Karpas-422 (cell line): ENCODE measurements at places on chromosomes 7 and 10.

- no peak for DNase-seq
These were observed 83.2 kb upstream of the PRR15 start for GRCh38 chr7:29480451-29480850.

DNA sequence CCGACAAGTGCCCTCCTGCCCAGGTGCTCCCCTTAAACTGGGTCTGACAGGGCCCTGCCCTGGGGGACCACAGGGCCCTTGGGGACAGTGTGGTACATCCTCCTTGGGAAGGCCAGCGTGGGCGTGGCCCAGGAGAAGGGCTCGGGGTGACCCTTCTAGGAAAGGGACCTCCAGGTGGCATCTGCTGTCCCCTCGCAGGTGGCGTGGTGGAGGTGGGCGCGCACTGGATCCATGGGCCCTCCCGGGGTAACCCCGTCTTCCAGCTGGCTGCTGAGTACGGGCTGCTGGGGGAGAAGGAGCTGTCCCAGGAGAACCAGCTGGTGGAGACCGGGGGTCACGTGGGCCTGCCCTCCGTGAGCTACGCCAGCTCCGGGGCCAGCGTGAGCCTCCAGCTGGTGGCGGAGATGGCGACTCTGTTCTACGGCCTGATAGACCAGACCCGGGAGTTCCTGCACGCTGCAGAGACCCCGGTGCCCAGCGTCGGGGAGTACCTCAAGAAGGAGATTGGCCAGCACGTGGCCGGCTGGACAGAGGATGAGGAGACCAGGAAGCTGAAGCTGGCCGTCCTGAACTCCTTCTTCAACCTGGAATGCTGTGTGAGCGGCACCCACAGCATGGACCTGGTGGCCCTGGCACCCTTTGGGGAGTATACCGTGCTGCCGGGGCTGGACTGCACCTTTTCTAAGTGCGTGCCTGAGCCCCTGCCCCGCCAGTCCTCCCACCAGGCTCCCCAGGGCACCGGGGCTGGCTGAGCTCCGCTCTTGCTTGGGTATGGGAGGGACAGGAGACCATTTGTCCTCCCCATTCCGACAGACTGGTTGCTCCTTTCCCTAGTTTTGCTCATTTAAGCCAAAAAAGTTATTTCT is 972 bp downstream of the PAOX start:
- DNase-seq: no peak

DNA sequence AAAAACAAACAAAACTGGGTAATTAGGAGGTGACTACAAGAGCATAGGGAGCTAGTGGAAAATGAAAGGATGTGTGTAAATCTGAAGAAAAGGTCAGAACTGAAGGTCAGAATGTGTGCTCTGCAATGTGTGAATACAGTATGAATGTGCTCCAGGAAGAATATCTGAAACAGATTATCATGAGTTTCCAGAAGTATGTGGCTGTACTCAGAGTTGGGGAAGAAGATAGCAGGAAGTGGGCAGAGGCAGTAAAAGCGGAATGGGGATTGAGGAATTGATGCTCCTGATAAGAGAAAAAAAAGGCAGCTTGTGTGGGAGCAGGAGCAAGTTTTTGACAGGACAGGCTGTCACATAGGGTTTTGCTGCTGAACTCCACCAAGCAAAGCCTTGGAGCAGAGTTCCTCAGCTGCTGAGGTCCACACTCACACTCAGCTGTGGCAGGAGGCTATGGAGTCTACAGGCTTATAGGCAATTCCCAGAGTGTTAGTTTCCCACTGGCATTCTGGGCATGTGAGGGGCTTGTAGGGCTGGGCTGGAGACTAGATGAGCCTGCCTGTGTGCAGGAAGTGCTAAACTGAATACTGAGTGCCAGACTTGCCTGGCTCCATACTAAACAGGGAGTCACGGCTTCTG is 22.9 kb downstream of the H2AZ2 start:
- no peak for DNase-seq

DNA sequence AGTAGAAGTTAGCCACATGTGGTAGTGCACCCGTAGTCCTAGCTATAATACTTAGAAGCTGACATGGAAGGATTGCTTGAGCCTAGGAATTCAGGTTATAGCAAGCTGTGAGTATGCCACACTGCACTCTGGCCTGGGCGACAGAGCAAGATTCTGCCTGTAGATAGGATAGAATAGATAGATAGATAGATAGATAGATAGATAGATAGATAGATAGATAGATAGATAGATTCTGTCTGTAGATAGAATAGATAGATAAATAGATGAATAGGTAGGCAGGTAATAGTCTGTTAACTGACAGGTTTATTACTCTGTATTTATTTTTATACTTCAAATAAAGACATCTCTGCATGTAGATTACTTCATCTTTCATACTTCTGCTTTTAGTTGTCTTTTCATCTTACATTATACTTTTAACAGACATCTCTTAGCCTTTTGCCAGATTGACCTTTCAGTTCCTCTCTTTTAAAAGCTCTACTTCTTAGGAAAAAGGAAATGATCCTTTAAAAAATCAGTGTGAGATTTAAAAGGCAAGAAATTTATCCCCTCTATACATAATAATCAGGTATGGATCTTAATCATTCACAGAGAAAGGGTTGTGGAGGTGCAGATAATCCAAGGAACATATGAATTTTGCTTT is 31.8 kb downstream of the CCAR1 start:
- DNase-seq: no peak

- DNase-seq: peak; percentile 43
These were observed 33.6 kb downstream of the DNMBP start for GRCh38 chr10:99975942-99976809.

- no peak for DNase-seq
These were observed 249.7 kb downstream of the AHR start for GRCh38 chr7:17548014-17548653.

DNA sequence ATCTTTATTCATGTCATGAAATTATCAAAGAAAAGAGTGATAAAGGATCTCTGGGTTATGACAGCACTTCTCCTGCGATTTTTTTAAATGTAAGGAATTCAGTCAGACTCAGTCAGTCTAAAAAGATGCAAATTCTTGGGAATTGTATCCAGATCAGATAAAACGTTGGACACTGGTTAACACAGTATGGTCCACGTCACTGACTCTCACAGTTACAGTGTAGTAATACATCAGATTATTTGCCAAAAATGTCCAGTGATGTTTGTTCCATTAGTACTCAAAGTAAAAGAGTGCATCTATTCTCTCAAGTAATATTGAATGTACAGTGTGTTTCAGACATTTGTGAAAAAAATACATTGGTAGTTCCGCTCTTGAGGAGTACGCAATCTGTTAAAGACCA is 224.5 kb downstream of the PCDH15 start:
- no peak for DNase-seq

DNA sequence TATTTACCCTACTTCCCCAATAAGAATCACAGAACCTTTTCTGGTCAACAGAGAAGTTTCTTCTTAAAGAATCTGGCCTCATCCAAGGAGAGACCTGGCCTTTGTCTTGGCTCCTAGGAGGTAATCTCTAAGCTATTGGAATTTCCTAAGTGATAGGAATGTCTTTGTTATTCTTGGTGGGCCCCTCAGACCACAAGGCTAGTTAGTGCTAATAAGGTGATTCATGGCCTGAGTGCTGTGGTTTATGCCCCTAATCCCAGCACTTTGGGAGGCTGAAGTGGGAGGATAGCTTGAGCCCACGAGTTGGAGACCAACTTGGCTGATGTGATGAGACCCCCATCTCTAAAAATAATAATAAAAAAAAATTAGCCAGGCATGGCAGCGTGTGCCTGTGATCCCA is 60.0 kb upstream of the CYP2C18 start:
- DNase-seq: no peak

GRCh38 chr10:70540789-70541360 is 61.7 kb downstream of the PRF1 start:
- DNase-seq: no peak
